Stimulated activated CD4-positive, alpha-beta T cell treated with anti-CD3 and anti-CD28 coated beads, Interleukin-12 subunit alpha, Interleukin-12 subunit beta, amount 100 ng/mL, for 24 hours (primary cell): ENCODE measurements at places on chromosomes 13 and 19.

DNA sequence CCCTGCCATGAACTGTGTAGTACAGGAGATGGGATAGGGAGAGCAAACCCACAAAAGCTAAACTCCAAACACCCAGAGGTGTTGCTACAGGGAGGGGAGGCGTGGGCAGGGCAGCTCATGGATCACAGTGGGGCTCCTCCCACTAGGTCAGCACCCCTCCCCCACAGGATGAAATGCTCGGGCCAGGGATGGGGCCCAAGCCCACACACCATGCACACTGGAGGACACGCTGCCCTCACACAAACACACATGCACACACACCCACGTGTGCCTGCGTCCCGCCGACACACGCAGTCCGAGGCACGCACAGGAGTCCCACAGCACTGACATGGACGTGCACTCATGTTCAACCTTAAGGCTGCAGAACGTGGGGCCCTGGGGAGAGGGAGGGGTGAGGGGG is 6.0 kb upstream of the CCNP start:
- DNase-seq = no peak

DNA sequence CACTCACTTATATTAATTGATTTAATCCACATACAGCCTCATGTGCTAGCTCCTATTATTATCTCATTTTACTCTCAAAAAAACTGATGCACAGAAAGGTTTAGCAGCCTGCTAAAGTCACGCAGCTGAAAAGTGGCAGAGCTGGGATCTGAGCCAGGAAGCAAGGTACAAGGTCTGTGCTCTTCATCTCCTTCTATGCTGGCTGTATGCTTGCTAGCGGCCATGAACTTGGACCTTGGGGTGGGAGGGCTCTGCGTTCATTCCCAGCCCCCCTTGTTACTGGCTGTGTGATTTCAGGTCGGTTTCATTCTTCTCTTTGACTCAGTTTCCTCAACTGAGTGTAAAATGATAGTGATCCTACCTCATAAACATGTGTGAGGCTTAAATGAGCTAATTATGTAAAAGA is 69.8 kb downstream of the ALOX5AP start:
- DNase-seq = no peak

- no peak for DNase-seq
These were observed 1290.9 kb upstream of the ATXN8OS start for GRCh38 chr13:68816715-68817114.

GRCh38 chr13:63843766-63844699 is 2428.4 kb upstream of the PCDH20 start:
- DNase-seq = no peak

GRCh38 chr13:21663197-21663596 is 7.7 kb upstream of the FGF9 start:
- no peak for DNase-seq

DNA sequence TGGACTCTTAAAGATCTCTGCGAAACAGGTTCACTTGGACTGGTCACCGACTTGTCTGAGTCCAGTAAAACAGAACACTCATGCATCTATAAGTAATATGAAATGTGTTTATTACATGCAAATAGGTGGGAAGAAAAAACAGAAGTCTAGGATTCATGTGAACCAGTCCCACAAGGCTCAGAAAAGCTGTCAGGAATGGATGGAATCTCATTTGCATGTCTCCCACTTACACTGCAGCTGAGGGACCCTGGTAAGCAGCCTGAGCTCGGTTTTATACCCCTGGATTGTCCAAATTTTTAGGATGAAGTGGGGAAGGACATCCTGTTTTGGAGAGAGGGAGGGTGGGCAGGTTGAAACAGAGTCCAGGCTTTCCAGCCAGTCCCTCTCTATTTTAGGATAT is 1545.1 kb upstream of the PCDH20 start:
- no peak for DNase-seq

DNA sequence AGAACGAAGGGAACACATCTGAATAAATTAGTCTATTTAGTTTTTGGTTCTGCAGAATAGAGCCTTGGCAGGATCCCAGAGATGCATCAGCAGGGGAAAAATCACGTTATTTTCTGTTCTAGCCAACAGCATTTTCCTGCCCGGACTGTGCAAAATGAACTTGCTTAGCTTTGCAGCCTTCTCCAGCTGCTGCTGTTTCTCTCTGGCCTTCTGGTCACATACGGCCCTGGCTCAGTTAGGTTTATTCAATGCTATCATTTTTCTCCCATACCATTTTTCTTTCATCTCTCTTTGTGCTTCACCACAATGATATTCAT is 110.4 kb upstream of the KL start:
- no peak for DNase-seq

DNA sequence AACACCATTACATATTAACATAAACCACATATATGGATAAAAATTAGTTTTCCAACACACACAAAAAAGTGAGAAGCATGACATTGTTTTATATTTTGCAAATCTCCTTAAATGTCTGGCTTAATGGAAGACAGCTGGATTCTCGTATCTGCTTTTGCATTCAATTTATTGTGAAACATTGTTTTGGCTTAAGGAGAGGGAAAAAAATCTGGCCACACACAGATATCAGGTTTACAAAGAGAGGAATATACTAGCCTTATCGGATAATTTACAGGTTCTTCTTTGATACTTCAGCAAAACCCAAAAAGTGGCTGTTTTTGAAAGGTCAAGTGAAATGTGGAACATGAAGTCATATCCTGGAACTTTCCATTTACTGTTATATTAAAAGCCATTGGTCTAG is 523.5 kb upstream of the ARGLU1 start:
- no peak for DNase-seq

DNA sequence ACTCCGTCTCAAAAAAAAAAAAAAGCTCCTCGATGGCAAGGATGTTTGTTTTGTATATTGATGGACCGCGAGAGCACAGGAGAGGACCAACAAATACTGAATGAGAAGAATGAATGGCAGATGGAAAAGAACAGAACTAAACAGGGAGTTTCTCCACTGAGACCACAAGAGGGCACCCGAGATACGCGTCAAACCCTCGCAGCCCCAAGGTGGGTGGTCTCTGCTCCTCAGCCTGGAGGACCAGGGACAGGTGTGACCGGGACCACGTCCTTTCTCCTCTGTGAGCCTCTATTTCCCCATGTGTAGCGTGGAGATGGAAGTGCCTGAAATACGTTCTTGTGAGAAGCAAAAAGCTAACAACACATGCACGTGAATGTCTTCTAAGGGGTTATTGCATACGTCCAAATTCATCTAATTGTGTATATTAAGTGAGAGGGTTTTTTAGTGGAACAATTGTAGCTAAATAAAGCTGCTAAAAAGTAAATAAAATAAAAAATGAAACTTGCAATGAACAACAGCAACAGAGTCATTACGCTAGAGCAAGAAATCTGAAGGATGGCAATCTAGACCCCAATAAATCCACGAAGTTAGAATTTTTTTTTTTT is 8.3 kb upstream of the CDC42EP5 start:
- no peak for DNase-seq

- peak; percentile 64 for DNase-seq
These were observed at the start of gene SLC25A23 for GRCh38 chr19:6459262-6460098. Gene SLC25A23 (minus strand): TSS chr19:6459792. CDS start chr19:6459628, 164 bp downstream.

- no peak for DNase-seq
These were observed 1.3 kb downstream of the OR10H5 start for GRCh38 chr19:15788594-15789270.
